ENCODE measurements at places on chromosomes 6 and 20.
A peak's percentile ranks its signal among the peaks of the same experiment; 100 is the strongest.

DNA sequence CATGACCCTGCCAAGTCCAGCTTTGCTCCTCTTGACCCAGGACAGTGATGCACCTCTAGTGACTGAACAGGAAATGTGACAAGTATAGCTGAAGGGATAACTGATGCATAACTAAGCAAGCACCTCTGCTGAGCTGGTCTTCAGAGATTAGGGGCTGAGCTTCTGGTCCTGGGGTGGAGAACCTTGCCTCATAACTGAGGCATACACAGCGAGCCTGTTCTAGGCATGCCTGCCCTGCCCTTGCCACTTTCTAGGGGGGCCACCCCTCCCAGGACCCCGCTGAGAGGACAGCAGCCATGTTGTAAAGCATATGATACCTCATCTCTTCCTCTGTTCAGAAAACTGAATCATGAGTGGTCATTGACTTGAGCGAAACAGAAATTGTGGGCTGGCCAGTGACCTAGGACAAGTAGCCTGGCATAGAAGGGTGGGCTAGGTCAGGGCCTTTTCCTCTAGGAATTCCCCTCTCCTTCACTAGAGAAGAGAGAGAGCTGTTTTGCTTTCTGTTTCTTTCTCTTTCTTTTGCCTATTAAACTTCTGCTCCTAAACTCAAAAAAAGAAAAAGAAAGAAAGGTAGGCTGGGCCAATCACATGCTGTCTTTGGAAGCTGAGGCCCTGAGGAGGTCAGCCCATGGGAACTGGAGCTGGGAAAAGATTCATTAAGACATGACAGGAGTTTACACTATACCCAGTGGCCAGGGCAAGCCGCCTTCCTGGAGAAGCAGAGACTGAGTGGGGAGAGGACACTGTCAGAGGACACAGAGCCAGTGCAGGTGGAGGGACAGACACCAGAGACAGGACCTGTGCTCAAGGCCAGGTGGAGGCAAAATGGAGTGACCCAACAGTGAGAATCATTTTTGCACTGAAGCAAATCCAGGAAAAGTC, 23.1 kb downstream of the ALDH5A1 start:
- peak; percentile 40 for DNase-seq

GRCh38 chr20:41510847-41511450, 107.2 kb downstream of the CHD6 start:
- no peak for DNase-seq

DNA sequence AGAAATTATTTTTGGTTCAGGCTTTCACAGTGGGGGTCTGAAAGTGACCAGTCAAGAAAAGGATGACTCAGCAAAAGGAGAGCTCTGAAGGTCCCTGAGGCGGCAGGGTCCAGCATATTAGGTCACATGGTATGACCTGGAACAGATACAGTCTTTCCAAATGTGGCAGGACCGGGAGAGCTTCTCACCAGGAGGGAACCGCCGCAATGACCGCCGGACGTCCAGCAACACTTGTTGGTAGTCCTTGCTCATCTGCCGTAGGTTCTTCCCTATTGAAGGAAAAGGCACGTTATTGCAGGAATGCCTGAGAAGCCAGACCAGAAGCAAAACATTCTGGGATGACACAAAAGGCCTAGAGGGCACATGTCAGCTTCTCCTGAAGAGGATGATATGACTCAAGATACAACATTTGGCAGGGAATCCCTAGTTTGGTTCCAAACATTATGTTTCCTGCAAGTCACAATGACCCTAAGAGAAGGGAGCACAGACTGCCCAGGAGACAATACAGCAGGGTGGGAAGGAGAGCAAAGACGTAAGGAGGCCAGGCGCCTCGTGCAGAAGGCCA, 17.4 kb downstream of the TBC1D20 start:
- no peak for DNase-seq

DNA sequence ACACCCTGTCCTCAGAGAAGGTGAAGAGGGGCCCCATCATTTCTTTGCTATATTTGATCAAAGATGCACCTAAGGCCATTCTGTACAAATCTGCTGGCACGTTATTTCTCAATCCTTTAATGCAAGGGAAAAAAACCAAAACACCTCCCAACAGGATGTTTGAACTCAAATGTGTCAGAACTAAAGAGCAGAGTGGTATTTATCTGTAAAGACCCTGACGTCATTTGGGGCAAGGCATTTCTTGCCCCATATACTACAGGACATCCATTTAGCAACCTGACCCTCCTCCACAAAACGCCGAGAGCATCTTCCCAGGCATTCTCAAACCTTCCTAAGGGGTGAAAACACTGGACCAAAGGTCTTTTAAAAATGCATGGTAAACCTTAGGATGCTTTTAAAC, 50.8 kb downstream of the ZMYND8 start:
- no peak for DNase-seq

DNA sequence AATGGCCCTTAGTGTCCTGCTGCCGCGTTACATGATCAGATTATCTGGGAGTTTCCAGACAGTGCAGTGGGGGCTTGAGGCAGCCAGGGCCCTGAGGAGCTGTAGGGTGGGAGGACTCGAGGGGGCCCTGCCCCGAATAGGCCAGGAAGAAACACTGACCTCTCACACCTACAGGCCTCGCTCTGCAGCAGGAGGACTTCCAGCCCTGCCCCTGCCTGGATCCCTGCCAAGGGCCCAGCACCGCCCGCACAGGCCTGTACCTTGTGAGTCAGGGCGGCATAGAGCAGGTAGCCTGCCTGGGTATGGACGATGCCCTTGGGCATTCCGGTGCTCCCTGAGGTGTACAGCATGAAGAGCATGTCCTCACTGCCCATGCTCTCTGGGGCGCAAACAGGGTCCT, 30.1 kb upstream of the APMAP start:
- peak; percentile 92 for DNase-seq

GRCh38 chr6:102736941-102737368, 1343.4 kb downstream of the GRIK2 start:
- no peak for DNase-seq

GRCh38 chr20:41049451-41049850, 20.8 kb downstream of the TOP1 start:
- no peak for DNase-seq

GRCh38 chr20:51573576-51574243, 31.2 kb upstream of the NFATC2 start:
- DNase-seq = no peak

- no peak for DNase-seq
Measured at GRCh38 chr6:142030115-142030619, 102.6 kb upstream of the GJE1 start.

- no peak for DNase-seq
Measured at GRCh38 chr6:8859501-8859900, 424.2 kb upstream of the SLC35B3 start.

DNA sequence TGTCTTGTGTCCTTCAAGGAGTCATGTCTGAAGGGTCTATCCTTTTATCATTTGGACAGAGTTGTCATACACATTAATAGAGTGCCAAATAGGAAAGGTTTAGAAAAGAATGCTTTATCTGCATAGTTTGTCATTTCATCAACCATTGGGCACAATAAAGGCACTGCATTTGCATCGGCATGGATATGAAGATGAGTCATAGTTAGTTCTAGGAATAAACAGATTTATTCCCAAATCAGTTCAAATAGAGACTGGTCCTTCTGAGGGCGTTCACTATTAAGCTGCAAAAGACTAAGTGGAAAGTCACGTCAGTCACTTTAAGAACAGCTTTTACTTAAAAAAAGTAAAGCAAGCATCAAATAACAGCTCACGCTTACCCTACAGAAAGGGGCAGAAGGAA, 90.8 kb downstream of the CDS2 start:
- DNase-seq = no peak

GRCh38 chr20:326645-327185, 1.4 kb downstream of the SOX12 start:
- DNase-seq = peak; percentile 65

DNA sequence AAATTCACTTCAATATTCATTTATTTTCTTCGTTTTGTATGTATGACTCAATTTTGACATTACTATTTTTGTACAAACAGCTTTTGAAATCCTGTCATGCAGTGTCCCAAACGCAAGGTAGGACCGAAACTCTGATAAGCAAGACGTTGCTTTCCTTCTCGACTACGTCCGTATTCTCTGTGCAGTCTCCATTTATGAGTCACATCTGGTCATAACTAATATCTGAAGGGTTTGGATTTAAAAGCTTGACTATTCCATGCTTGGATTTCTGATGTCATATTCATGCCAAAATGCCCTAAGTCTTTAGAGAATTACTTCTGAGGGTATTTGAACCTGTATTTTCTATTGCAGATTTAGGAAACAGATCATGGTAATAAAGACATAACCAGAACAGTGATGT, 37.8 kb upstream of the LAMP5 start:
- no peak for DNase-seq

DNA sequence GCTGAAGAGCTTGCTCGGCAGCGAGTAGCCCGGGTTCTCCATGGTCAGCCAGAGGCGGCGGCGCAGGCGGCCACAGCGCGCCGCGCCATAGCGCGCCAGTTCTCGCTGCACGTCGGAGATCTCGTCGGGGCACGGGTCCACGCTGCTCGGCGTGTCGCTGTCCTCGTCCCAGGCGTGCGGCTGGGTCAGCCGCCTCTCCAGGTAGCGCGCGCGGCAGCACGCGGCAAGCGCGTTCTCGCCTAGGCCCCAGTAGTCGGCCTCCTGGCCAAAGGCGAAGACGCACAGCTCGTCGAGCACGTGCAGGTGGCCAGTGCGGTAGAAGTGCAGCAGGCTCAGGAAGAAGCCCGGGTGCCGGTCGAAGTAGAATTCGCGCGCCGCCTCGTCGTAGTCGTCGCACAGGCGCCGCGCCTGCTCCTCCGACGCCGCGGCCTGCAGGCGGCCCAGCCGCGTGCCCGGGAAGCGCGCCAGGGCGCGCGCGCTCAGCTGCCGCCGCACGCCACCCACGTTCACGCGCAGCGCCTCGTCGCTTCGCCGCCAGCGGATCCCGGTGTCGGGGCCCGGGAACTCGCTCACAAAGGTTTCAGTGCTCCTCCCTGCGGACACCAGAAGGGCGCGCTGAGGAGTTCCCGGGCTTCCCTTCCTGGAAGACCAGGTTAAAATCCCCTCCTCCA, 2.7 kb downstream of the KCNS1 start:
- no peak for DNase-seq

DNA sequence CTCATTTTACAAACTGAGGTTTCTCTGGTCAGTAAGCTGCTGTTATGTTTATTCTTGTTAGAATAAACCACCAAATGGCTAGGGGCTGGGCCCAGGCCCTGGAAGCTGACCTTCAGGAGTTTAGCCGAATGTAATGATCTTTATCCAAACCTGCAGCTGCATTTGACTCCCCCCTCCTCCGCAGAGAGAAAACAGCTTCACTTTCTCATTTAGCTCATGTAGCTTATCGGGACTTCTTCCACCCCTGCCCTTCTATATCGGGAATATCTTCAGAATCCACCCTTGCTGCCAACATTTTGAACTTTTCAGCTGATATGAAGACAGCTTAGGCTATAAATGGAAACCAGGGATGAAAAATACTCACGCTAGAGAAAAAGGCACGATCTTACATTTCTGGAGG, 102.6 kb downstream of the ZMYND8 start:
- no peak for DNase-seq

- DNase-seq = no peak
Measured at GRCh38 chr20:2753461-2754040, 46.9 kb downstream of the CPXM1 start.

GRCh38 chr6:140069576-140069975, 695.1 kb upstream of the CITED2 start:
- no peak for DNase-seq

DNA sequence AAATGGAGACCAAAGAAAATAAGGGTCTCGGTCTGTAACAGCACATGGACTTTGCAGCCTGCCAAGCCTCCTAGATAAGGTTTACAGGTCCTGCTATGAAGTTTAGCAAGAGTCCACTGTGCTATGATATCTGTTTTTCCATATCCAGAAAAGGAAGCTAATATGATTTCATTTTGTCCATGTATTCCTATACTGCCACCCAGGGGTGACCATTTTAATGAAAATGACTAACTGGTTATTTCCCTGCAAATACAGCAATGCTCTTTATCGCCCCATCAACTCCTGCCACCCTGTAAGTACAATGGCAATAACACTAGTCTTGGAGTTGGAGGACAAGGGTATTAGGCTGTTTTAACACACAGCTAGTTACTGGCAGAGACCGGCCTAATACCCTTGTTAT, 115.2 kb upstream of the GLP1R start:
- DNase-seq = no peak

GRCh38 chr6:107871976-107872375, 47.9 kb upstream of the SCML4 start:
- no peak for DNase-seq

DNA sequence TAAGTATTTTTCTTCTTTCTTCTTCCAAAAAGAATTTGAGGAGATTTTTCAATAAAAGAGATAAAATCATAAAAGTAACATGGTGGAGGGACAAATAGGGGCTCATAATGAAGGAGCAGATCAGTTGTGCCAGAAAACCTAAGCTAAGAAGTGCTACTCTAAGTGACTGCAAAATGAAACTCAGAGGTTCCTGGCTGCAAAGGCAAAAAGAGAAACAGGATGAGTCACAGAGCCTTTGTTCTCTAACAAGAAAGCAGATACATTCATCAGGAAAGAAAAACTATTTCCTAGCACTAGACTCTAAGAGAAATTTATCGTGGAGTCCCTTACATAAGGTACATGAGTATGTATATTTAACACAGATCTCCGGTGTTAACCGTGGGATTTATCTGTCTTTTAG, 49.8 kb downstream of the TSHZ2 start:
- DNase-seq = no peak

- DNase-seq = no peak
Measured at GRCh38 chr6:51792273-51793030, 295.0 kb downstream of the PKHD1 start.

DNA sequence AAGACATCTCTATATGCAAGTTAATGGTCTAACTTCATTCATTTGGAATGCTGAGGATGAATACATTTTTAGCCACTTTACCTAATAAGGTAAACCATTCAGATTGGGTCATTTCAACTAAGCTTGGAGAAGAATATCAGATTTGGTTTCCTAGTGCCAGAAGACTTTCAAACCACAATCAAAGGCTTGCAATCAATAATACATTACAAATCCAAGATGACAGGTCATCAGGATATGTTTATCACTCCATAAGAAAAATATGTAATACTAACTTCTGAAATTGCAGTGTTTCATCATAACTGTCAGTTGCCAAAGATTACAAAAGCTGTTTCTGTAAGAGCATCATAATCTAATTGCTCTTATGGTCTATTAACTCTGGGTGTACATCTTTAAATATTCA, 654.0 kb downstream of the COL12A1 start:
- DNase-seq = no peak

- no peak for DNase-seq
Measured at GRCh38 chr6:106477146-106477545, 116.6 kb downstream of the CRYBG1 start.

Data from Peyer's patch (tissue), 4 donors.